Progenitor cell of endocrine pancreas (in vitro differentiated cells): ENCODE measurements at places on chromosomes 1 and 21. TPM values are rescaled to one million over a fixed set of nuclear protein-coding genes. Genes with fewer than 3 reads are reported as not detected.

DNA sequence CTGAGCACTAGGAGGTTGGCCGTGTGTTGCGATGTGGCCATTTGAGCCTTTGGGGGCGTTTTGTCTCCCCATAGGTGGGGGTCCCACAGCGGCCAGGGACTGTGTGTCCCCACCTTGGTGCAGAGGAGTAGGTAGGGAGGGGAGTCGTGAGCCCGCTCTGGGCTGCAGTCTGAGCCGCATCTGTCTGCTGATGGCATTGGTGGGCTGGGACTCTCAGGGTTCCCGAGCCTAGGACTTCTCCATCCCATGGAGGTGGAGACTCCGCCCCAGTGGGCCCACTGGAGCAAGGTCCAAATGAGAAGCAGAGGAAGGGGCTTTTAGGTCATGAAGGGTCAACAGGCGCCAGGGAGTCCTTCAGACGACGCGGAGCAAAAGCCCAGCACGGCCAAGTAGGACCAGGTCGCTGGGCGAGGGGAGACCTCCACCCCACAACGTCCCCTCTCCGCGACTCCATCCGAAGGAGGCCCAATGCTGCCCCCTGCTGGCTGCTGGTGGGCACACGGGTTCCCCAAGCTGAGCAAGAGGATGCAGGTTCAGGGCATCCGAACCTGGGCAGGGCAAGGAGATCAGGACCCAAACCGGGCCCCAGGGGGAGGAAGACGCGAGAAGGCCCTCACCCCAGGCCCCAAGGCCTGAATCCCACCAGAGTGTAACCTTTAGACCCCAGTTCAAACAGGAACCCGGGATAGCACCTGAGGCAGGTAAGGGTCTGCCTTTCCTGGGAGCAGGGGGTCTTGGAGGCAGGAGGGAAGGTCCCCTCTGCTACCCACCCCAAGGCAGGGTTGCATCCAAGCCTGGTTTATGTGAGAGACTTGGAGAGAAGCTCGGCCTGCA, 14.9 kb downstream of the TTC34 start:
- DNase-seq = no peak
- H3K36me3 ChIP-seq = no peaks in the 10 kb centered on the region
- no peaks in the 10 kb centered on the region for H3K4me1 ChIP-seq
- H3K4me3 ChIP-seq = no peak overlapping the region

DNA sequence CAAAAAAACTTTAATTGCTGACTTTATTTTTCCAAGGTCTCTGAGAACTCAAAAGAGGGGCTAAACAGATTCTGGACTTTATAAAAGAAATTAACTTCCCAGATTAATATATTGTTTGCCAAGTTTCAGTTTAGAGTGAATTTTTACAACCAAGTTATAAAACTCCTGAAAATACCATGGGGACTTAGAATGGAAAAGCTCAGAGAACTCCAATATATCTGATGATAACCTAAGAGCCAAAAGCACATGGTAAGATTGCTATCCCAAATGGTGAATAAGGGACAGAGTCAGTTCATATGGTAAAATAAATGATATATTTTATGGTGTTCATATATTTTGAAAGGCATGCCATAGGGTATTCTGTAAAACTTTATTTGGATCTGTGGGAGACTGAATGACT, 470.9 kb downstream of the TTLL7 start:
- H3K27me3 ChIP-seq = no peaks in the 10 kb centered on the region
- no peak overlapping the region for H3K27ac ChIP-seq
- DNase-seq = no peak
- peaks cover 4% of the 10 kb centered on the region for H3K4me1 ChIP-seq
- no peak overlapping the region for H3K4me3 ChIP-seq

DNA sequence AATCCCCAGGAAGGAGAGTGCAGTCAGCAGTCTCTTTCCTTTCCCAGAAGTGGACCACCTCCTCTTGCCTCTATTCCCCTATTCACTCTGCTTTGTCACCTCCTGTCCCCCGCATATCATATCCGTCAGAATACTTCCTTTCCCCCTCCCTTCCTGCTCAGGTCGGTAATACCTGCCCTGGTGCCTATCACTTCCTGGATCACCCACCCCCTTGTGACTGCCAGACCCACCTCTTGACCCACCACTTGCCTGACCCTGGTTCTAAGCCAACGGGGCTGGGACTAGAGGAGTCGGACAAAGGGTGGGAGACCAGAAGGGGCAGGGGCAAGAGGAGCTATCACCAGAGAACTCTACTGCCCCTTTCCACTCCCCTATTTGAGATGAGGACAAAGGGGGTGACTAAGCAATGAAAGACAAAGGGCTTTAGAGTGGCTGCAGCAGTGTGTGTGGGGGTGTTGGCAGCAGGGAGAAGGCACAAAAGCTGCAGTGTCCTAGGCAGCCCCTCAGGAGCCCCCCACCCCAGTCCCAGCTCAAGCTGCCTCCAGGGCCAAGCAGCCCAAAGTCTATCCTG, 1.7 kb upstream of the ADAMTS4 start:
- H3K27ac ChIP-seq = peak overlapping the region; percentile 77
- H3K36me3 ChIP-seq = peaks cover 7% of the 10 kb centered on the region
- no peak overlapping the region for H3K4me3 ChIP-seq
- peaks cover 16% of the 10 kb centered on the region for H3K4me1 ChIP-seq

DNA sequence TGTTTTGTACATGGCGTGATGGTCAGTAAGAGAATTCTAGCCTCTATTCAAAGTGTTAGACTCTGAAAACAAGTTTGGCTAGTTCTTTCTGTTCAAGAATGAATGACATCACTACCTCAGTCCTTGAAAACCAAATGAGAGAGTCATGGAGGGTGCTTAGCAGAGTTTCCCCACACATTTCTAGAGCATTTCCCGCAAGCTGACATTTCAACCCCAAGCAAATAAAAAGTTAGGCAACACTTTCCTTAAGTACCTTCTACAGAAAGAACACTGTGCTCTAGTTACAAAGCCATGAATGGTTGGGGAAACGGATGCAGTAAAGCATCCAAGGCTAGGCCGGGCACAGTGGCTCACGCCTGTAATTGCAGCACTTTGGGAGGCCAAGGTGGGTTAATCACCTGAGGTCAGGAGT, 47.9 kb upstream of the SLC44A3 start:
- peak overlapping the region; percentile 1 for H3K4me3 ChIP-seq
- H3K4me1 ChIP-seq = peaks cover 43% of the 10 kb centered on the region
- peak overlapping the region; percentile 95 for H3K27ac ChIP-seq

Gene CHIT1
- 0.14 and 0.95 TPM in 2 replicates for total RNA-seq

Gene CRB1
- not detected in 2 replicates for total RNA-seq

DNA sequence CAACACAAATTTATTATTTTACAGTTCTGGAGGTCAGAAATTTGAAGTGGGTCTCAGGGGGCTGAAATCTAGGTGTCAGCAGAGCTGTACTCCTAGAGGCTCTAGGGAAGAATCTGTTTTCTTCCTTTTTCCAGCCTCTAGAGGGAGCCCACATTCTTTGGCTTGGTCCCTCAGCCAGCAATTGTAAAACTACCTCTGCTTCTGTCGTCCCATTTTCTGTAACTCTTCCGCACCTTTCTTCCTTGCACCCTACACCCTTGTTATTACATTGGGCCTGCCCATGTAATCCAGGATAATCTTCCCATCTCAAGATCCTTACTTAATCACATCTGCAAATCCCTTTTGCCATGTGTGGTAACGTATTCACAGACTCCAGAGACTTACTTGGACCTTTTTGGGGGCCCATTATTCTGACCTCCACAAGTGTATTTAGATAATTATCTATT, 24.8 kb upstream of the THEM4 start:
- DNase-seq = no peak
- H3K27ac ChIP-seq = no peak overlapping the region
- no peaks in the 10 kb centered on the region for H3K27me3 ChIP-seq
- H3K36me3 ChIP-seq = peaks cover 1% of the 10 kb centered on the region
- H3K4me1 ChIP-seq = peaks cover 24% of the 10 kb centered on the region

DNA sequence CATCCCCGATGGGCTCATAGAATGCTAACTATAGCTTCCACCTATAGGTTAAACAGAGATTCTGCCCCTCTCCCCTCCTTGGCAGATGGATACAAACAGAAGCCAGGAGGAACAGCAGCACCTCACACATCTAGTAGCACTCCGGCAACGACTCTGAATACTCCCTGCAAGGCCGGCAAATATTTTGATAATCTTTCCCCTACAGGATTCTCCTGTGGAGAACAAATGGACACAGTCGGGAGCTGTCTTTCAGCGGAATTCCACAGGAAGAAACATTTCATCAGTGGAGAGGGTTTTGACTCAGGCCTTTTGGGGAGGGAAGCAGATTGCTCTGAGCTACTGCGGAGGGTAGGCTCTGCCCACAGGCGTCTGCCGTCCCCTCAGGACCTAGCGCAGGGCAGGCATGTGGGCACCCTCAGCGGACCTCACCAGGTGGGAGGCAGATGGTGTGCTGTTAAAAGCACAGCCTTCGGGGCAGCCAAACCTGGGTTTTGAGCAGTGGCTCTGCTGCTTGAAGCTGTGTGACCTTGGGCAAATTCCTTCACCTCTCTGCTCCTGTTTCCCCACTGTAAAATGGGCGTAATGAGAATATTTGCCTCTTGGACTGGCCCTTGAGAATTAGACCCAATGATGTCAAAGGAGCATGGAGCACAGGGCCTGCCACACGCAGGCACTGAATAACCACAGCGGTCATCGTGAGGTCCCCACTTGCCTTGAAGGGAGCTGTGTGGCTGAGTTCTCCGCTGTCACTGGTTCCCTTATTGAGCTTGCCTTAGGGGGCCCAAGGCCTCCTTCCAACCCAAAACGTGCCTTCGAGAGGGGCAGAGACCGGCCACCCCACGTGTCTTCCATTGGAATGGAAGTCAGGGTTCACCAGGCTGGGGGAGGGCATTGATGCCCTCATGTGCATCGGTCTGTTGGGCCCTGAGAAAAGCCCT, 19.2 kb upstream of the BCAR3 start:
- no peak for DNase-seq
- peaks cover 23% of the 10 kb centered on the region for H3K27me3 ChIP-seq

Gene TNNI3K
- not detected in 2 replicates for total RNA-seq

Gene THEMIS2
- 3.0 and 3.3 TPM in 2 replicates for total RNA-seq

DNA sequence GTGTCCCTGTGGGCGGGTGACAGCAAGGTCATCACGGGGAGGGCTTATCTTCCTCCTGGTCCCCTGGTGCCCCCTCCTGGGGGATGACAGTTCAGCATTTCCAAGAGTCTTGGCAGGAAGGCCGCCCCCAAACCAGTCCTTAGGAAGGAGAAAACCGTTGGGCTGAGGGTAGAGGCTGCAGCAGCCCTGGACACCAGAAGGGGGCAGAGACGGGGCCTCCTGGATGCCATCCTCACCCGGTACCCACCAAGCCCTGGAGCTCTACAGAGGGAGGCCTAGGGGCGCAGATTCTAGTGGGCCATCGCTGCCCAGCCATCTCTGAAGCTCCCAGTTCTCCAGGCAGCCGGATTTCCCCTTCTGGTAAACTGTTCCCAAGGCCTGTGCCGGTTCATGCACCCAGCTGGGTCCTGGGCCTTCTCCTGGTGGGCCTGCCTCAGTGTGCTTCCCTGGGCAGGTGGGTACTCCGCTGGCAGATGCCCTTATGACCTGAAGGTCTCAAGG, 14.8 kb upstream of the ZNF669 start:
- DNase-seq = no peak
- H3K27me3 ChIP-seq = no peaks in the 10 kb centered on the region
- H3K36me3 ChIP-seq = peaks cover 3% of the 10 kb centered on the region
- H3K4me3 ChIP-seq = no peak overlapping the region
- H3K4me1 ChIP-seq = no peaks in the 10 kb centered on the region

- H3K4me1 ChIP-seq = peaks cover 19% of the 10 kb centered on the region
- H3K27me3 ChIP-seq = peaks cover 19% of the 10 kb centered on the region
- no peak for DNase-seq
- no peaks in the 10 kb centered on the region for H3K36me3 ChIP-seq
Measured at GRCh38 chr1:112794654-112795239, 79.6 kb upstream of the PPM1J start.

DNA sequence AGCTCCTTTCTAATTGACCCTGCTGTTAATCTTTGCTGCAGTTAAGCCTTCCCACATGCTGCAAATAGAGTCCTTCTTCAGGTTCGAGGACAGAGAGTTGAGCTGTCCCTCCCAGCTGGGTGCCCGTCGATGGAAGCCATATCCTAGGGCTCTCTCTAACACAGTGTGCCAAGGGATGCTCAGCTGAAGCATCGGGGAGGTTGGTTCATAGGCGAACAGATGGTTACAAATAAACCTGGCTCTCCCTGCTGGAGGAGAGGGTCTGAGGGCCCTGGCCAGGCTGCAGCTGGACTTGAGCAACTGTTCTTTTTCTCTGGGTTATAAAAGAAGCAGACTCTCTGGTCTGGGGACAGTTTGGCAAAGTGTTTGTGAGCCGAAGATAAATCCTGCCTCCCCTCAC, 120.3 kb upstream of the C8B start:
- no peak overlapping the region for H3K4me3 ChIP-seq
- DNase-seq = no peak
- H3K27me3 ChIP-seq = peaks cover 14% of the 10 kb centered on the region
- H3K36me3 ChIP-seq = no peaks in the 10 kb centered on the region
- no peak overlapping the region for H3K27ac ChIP-seq
- peaks cover 10% of the 10 kb centered on the region for H3K4me1 ChIP-seq

DNA sequence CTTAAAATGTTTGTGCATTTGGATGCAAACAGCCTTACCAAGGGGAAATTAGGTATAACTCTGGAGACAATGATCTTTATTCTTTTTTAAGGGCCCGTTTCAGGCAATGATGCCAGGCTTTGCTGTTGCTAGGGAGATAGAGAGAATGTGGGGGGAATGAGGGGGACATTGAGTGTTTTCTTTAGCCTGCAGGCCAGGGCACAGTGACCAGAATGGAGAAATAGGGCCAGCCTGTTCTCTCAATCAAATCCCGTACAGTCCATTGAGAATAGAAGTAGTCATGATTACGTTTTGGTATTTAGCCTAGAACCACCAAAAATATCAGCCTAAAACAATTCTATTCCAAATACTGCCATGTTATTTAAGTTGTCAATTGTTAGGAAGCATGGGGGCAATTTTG, 49.0 kb downstream of the RGS7 start:
- peaks cover 3% of the 10 kb centered on the region for H3K36me3 ChIP-seq
- DNase-seq = no peak
- H3K4me1 ChIP-seq = no peaks in the 10 kb centered on the region
- no peak overlapping the region for H3K27ac ChIP-seq
- no peak overlapping the region for H3K4me3 ChIP-seq
- H3K27me3 ChIP-seq = no peaks in the 10 kb centered on the region
